CD4-positive, CD25-positive, alpha-beta regulatory T cell (primary cell): ENCODE measurements at places on chromosomes 13 and 19. TPM values are rescaled to one million over a fixed set of nuclear protein-coding genes. Genes with fewer than 3 reads are reported as not detected.
A peak's percentile ranks its signal among the peaks of the same experiment; 100 is the strongest.

F10 gene
- not detected for total RNA-seq

RGL3 gene
- total RNA-seq = not detected

CEACAM8 gene
- not detected for total RNA-seq

GIPC3 gene
- 0.52 TPM for total RNA-seq

ZNF667 gene
- total RNA-seq = 0.91 TPM

GPC6 gene
- total RNA-seq = not detected

MEIS3 gene
- total RNA-seq = not detected

PIBF1 gene
- total RNA-seq = 34.1 TPM

SLITRK6 gene
- not detected for total RNA-seq

- no peak for DNase-seq
Measured at GRCh38 chr13:44240611-44241145, 132.9 kb upstream of the SERP2 start.

GRCh38 chr13:42054798-42055499, 6.5 kb downstream of the DGKH start:
- no peak for DNase-seq

DNA sequence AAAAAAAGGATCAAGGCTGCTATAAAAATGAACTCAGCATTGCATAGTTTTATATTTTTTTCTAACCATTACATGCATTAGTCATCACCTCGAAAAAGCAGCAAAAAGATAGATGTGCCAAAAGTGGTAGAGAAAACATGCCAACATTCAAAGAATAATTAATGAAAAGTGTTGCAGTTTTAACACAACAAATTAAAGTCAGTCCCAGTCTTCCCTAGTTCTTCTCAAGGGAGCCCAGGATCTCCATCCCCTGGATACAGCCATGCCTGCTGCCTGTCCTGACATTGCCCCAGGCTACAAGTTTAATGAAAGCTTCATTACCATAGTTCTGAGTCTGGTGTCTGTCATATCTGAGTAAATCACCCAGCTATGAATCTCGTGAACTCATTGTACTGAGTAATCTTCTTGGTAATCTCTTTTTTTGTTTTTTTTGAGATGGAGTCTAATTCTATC, 116.6 kb upstream of the KLF12 start:
- DNase-seq = no peak

GRCh38 chr19:4185413-4186086, 3.1 kb downstream of the ANKRD24 start:
- DNase-seq = no peak

DNA sequence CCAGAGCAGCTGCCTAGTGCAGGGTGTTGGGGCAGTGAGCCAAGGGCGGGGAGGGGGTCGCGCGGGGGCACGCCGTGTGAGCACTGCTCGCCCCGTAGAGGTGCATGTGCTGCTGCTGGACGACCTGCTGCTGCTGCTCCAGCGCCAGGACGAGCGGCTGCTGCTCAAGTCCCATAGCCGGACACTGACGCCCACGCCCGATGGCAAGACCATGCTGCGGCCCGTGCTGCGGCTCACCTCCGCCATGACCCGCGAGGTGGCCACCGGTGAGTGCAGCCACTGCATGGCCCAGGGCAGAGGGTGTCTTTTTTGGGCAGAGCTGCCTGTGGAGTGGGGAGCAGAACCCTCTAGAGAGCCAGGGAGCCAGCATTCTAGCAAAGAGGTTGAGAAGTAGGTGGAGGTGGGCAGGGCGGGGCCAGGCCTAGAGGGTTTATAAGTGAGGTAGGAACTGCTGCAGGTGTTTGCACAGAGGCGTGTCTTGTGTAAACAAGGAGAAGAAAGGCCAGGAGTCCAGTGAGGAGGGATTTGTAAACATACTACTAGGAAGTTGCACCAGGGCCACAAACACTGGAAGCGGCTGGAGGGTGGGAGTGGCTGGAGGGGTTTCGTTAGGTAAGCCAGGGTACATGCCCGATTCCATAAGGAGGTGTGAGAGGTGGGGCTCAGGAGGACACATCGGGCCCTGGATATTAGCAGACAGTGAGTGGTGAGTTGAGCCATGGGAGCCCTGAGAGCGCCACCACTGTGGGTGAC, 21.3 kb downstream of the ARHGEF1 start:
- no peak for DNase-seq

DNA sequence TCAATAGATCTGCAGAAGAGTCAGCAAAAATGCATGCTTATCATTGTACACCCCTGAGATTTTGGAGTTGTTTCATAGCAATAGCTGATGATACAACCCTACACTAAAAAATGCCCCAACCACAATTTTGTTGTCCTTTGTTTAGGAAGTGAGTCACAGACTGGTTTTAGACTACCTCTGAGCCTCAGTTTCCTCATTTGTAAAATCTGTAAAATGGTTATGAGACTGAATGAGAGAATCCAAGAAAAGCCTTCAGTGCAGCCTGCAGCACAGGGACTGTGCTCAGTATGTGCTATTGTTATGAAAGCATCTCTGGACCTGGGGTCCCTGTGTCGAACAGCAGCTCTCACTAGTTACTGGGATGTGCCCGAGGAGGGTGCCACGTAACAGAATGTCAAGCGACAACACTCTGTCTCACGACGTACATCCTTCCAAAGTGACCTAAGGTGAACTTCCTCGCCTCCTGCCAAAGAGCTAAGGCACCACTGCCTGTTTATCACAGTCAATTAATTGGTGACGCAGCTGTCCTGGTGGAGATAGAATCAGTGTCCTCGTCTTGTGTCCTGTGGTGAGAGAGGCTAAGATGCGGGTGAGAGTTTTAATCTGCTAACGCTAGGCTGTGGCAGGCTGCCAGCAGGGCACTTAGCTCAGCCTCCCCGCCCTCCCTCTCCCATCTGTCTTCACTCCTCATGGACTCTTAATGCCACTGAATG, 18.1 kb downstream of the DHRS12 start:
- DNase-seq = no peak

DNA sequence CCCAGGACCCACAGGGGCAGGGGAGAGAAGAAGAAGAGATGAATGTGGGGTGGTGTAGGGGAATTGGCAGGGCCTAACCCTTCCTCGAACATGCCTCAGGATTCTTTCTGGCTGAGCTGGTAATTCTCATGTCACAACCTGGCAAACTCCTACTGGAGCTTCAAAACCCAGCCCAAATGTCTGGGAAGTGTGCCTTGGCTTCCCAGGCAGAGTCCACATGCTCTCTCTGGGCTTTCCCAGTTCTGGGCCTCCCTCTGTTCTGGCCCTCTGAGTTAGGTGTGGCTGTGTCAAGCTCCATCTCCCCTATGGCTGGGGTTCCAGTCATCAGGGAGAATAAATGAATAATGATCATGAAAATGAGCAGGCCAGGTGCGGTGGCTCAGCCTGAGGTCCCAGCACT, 11.2 kb upstream of the TMEM161A start:
- DNase-seq = no peak

- peak; percentile 87 for DNase-seq
Measured at GRCh38 chr13:40026174-40026585, 370.7 kb downstream of the COG6 start.

- no peak for DNase-seq
Measured at GRCh38 chr19:58544591-58545285, 874 bp downstream of the TRIM28 start.

DNA sequence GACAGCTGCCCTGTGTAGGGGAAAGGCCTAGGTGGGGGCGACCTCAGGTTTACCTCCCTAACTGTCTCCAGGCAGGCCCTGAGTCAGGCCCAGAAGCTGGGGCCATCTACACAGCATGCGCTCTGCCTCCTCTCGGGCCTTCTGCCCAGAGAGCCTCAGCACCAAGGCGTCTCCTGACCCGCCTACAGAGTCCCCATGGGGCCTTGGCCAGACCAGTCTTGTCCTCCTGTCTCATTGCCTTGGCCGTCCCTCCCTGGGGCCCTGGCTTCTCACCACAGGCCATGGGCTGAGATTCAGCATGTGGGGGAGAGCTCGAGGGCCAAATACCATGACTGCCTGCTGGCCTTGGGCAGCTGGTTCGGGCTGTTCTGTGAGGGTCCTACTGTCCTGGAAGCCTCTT, 59.0 kb downstream of the SMARCA4 start:
- no peak for DNase-seq

GRCh38 chr13:22369840-22370239, 699.0 kb downstream of the FGF9 start:
- DNase-seq = no peak

- DNase-seq = peak; percentile 44
Measured at GRCh38 chr13:46668302-46668720, 115.3 kb downstream of the LRCH1 start.

DNA sequence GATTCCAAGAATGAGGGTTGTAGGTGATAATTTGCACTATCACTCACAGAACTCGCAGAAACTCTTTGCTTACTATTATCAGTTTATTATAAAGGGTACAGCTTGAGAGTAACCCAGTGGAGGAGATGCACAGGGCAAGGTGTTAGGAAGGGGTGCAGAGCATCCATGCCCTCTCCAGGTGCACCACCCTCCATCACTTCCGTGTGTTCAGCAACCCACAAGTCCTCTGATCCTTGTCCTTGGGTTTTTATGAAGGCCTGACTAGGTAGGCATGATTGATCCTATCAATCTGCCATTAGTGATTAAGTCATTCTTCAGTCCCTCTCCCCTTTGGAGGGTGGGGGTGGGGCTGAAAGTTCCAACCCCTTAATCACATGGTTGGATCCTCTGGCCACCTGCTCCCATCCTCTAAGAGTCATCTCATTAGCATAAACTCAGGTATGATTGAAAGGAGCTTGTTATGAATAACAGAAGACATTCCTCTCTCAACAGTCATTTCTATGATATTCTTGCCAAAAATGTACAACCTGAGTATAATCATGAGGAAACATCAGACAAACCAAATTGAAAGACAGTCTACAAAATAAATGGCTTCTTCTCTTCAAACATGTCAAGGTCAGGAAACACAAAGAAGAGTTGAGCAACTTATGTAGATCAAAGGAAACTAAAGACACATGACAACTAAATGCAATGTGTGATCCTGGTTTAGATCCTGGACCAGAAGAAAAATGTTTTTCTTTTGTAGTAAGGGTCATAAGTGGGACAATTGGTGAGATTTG, 225.4 kb downstream of the PCCA start:
- DNase-seq = no peak

DNA sequence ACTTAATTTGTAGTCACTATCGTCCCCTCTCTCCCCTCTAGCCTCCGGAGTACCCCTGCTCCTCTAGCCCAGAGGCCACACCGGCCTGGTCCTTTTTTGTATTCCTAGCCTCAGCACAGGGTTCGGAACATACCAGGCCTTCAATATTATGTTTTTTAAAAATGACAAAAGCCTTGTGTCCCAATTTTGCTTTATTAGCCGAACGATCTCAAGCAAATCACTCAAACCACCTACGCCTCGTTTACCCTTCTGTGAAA, 463 bp upstream of the POMP start:
- no peak for DNase-seq

- no peak for DNase-seq
Measured at GRCh38 chr19:55451965-55452748, 9.1 kb upstream of the SHISA7 start.

GRCh38 chr13:109818886-109819285, 32.5 kb upstream of the IRS2 start:
- no peak for DNase-seq

DNA sequence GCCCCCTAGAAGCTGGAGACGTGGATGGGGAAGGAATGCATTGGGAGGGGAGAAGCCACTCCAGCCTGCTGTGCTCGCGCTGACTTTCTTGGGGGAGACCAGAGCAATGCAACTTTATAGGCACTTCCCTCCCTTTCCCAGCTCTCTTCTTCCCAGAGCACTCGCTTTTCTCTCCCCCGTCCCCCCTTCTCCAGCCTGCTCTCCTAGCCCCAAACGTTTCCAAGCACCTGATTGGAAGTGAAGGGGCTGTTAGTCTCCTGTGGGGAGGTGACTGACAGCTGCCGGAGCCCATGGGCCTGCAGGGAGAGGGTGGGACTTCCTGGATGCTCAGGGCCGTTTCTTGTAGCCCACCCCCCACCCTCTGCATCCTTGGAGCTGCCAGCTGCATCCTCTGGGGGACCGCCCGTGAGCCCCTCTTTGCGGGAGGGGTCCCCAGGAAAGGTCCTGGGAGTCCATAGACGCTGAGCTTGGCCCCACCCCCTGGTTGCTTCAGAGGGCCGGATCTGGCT, 2.5 kb downstream of the HDGFL2 start:
- DNase-seq = no peak

DNA sequence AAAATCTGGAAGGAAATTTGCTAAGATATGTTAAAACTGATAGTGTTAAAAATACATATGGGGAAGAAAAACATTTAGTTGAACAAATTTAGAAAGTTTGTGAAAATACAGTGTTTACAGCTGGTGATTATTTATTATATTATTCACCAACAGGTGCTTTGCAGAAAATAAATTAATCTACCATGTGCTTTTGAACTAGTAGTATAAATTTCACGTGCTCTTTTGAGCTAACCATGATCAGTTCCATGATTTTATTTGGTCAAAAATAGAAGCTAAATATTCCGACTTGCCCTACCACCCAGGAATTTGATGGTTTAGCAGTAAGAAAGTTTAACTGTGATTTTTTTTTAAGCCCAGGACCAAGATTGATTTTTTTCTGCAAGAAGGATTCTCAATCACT, 113.3 kb downstream of the SPRY2 start:
- no peak for DNase-seq

- no peak for DNase-seq
Measured at GRCh38 chr13:45180713-45181601, 19.9 kb downstream of the KCTD4 start.

GRCh38 chr19:16897029-16897855, 8.4 kb downstream of the F2RL3 start:
- DNase-seq = peak; percentile 31

GRCh38 chr13:40137400-40137799, 481.9 kb downstream of the COG6 start:
- no peak for DNase-seq

- peak; percentile 52 for DNase-seq
Measured at GRCh38 chr13:48144413-48145035, 49.6 kb upstream of the MED4 start.

GRCh38 chr13:31242916-31243315, 43.1 kb downstream of the B3GLCT start:
- DNase-seq = no peak

DNA sequence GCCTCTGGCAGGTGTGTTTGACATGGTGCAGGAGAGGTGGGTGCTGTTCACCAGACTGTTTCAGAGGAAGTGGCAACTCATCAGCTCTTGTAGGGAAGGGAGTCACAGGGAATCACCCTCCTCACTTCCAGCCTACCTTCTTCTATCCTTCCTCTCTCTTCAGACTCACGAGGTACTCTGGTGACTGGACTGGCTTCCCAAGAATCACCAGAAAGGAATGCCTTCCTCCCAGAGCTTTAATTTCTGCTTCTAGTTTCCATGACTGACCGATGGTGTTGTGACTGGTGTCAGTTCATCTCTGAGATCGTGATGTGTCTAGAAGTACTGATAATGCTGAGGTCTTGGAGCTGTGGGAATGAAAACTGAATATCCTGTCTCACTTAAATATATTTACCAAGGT, 247.3 kb downstream of the KCTD12 start:
- DNase-seq = no peak

GRCh38 chr19:6108721-6109633, 1.3 kb downstream of the RFX2 start:
- peak; percentile 37 for DNase-seq

- DNase-seq = no peak
Measured at GRCh38 chr19:45273521-45273855, 22.4 kb downstream of the MARK4 start.
